Hippocampal formation (tissue), 2 donors: ENCODE measurements at places on chromosomes 13 and 19.

- DNase-seq, result no peak
Observed at GRCh38 chr13:109728791-109729731, 57.3 kb downstream of the IRS2 start.

DNA sequence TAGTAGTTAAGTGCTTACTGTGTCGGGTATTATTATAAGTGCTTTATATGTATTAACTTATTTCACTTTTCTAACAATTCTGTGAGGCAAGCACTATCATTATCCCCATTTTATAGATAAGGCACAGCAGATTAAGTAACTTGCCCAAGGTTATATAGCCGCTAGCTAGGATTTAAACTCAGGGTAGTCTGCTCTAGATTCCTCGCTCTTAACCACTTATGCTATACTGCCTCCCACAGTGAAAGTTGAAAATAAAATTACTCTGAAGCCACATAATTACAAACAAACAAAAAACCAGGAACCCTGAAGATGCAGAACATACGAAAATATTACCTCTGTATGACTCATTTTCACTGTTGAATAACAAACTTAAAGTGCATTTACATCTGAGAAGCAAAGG is 3.9 kb downstream of the TEX30 start:
- no peak for DNase-seq

- no peak for DNase-seq
Observed at GRCh38 chr13:50122455-50122854, 107.2 kb downstream of the KCNRG start.

- no peak for DNase-seq
Observed at GRCh38 chr19:35176181-35176570, 21.6 kb downstream of the FXYD5 start.

- no peak for DNase-seq
Observed at GRCh38 chr19:17394891-17395415, 957 bp upstream of the CCDC194 start.
